ENCODE measurements at places on chromosomes 7 and 10. TPM values are rescaled to one million over a fixed set of nuclear protein-coding genes. Genes with fewer than 3 reads are reported as not detected.

- no peak for DNase-seq
Observed at GRCh38 chr10:96650958-96651357, 64.1 kb upstream of the TM9SF3 start.

- peak; percentile 19 for DNase-seq
Observed at GRCh38 chr10:117360994-117361667, 14.1 kb downstream of the PDZD8 start.

The NPY gene
- total RNA-seq: not detected

- DNase-seq: no peak
Observed at GRCh38 chr7:116037401-116037800, 6.8 kb upstream of the TFEC start.

The CYP3A7 gene
- total RNA-seq: not detected

The LRRC4 gene
- total RNA-seq: under 0.01 TPM

- DNase-seq: no peak
Observed at GRCh38 chr10:46543466-46544377, 12.7 kb downstream of the GPRIN2 start.

DNA sequence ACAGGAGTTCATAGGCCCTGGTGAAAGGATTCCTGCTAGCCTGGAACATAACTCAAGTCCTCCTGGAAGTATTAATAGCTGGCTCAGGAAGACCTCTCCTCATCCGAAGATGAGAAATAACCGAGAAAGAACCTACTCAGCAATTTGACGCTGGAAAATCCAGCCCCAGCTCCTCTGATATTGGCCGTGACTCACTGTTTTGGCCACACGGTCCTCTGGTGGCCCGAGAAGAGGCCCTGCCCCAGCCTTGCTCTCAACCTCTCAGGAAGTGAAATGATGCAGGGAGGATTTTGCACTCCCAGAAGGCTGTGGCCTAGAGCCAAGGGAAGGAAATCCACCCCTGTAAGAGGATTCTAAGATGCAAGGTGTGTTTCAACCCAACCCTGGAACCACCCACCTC is 121.6 kb downstream of the MTPAP start:
- no peak for DNase-seq

- DNase-seq: no peak
Observed at GRCh38 chr7:92057375-92057774, 76.9 kb downstream of the CYP51A1 start.

DNA sequence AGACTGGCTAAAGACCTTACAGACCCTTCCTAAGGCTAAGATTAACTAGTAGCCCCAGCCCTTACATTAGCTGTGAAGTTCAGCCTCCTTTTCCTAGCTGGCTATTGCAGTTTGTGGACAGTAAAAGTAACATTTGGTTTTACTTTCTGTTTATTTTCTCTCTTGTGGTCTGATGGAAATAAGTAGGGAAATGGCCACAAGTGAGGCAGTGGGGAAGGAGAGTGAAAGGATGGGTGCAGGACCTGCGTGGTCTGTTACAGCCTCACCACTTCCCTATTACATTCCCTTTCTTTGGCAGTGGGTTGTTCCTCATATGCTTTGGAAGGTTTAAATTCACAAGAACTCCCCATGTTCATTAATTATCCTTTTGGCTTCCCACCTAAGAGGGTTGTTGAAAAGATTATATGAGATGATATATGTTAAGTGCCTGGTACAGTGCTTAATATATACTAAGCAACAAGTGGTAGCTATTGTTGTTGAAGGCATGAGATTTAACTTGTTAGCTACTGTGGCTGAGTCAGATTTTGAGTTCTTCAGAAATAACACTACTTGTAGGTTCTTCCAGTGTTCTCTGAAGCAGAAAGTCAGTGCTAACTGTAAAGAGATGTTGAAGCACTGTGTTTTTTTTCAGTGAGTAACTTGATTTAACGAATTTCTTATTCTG is 181.7 kb downstream of the ST7 start:
- DNase-seq: peak; percentile 37

- no peak for DNase-seq
Observed at GRCh38 chr10:126893841-126894240, 11.4 kb upstream of the DOCK1 start.

- DNase-seq: peak; percentile 72
Observed at GRCh38 chr7:123633553-123633952, 22.1 kb upstream of the LMOD2 start.

DNA sequence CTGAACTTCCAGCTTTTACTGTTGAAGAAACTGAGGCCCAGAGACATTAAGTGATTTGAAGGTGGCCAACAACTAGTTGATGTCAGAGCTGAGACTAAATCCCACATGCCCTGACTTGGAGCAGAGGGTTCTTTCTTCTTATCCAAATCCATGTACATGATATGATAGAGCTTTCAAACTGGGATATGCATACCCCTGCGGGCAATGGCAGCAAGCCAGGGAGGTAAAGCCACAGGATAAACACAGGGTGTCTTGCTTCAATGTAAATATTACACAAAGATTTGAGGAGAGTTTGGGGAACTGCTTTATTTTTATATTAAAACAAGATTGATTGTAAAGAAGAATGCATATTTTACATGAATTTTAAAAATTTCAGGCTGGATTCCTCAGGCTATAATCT is 2.3 kb upstream of the LRRC72 start:
- no peak for DNase-seq

The NEUROD6 gene
- not detected for total RNA-seq

The ANXA11 gene
- total RNA-seq: 85.0 TPM

GRCh38 chr10:82468453-82468852 is 593.5 kb downstream of the NRG3 start:
- DNase-seq: no peak

The COL13A1 gene
- 3.5 TPM for total RNA-seq

DNA sequence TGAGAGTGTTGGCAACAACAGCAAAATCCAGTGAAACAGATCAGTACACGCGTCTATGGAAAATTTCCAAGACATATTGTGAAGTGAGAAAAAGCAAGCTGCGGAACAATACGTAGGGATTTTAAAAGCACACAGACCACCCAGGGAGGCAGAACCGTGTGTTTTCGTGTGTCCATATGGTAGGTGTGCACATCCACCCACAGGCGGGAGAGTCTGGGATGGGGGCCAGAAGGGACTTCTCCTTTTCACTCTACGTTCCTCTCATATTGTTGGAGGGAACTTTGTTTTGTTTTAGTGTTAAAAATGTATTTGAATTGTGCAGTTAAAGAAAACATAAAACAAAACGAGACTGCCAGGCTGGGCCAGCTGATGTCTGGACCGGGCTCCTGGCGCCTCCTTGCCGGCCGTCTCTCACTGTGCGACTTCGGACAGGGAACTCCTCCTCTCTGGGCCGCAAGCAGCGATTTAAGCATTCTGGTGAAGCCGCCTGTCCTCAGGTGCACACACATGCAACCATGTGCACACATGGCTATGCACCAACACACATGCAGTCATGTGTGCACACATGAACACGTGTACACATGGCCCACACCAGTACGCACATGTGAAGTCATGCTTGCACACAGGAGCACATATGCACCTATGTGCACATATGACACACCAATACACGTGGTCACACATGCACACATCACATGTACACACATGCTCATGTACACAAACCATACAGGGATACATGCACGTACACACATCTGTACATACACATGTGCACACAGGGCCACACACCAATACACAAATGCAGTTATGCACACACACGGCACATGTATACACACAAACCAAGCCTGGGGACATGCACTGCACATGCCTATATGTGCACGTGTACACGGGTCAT is 141.1 kb downstream of the ELFN1 start:
- peak; percentile 35 for DNase-seq

DNA sequence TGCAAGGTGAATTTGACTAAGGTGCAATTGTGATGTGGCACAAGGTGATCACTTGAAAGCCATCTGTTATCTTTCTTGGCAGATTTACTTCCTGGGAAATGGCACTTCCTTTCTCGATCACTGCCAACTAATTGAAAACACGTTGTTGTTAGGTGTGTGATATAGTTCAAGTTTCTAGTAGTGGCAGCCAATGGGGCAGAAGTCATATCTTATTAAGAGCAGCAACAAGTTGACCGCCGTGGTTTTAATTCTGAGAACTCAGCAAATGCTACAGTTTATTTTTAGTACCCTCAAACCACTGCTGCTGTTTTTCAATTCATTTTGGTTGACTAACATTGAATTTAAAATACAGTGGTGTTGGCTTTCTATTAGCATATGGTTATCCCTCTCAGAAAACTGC is 1.6 kb downstream of the CHN2 start:
- DNase-seq: no peak

GRCh38 chr10:102738692-102739121 is 5.0 kb upstream of the WBP1L start:
- DNase-seq: no peak

The ALKBH4 gene
- total RNA-seq: 19.6 TPM

GRCh38 chr10:77872151-77872946 is 54.2 kb downstream of the DLG5 start:
- peak; percentile 42 for DNase-seq

GRCh38 chr10:118107040-118107439 is 60.3 kb upstream of the RAB11FIP2 start:
- DNase-seq: no peak

- no peak for DNase-seq
Observed at GRCh38 chr7:158267742-158268435, 319.7 kb downstream of the PTPRN2 start.

- no peak for DNase-seq
Observed at GRCh38 chr7:34034728-34035127, 129.4 kb downstream of the BMPER start.

The SFTPA1 gene
- total RNA-seq: not detected

- DNase-seq: no peak
Observed at GRCh38 chr10:128630787-128631252, 504.6 kb upstream of the MKI67 start.

DNA sequence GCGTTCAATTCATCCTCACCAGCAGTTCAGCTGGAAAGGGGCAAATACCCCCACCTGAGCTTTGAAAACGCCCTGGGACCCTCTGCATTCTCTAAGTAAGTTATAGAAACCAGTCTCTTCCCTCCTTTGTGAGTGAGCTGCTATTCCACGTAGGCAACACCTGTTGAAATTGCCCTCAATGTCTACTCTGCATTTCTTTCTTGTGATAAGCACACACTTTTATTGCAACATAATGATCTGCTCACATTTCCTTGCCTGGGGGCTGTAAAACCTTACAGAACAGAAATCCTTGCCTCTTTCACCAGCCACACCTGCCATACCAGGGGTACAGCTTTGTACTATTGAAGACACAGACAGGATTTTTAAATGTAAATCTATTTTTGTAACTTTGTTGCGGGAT is 155.8 kb upstream of the LANCL2 start:
- DNase-seq: no peak

- no peak for DNase-seq
Observed at GRCh38 chr7:133409966-133410365, 157.1 kb downstream of the EXOC4 start.

The GLCCI1 gene
- 6.9 TPM for total RNA-seq

- DNase-seq: no peak
Observed at GRCh38 chr7:130444234-130444633, 3.4 kb upstream of the CEP41 start.

DNA sequence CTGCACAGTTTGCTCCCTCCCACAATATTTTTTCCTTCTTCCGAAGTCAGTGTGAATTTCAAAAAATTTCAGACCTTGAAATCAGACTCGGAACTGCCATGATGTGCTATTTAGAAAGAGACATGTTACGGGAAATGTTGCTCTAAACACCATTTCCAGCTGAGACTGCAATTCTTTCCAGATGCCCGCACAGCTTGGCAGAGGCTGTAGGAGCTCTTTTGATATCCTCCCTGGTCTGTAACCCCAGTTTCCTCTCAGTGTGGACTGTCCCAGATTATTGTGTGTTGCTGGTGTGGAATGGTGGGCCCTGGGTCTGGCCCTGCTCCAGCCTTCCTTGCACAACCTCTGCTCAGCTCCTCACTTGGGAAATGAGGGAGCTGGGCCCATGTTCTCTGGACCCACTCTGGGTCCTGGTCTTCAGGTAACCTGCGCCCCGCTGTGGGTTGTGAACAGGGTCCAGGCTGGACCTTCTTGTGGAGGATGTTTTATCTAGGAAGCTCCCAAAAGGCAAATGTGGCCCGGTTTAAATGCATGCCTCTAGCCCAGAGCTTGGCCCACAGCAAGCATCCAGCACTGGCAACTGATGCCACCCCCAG is 172.8 kb upstream of the CXCL12 start:
- no peak for DNase-seq

DNA sequence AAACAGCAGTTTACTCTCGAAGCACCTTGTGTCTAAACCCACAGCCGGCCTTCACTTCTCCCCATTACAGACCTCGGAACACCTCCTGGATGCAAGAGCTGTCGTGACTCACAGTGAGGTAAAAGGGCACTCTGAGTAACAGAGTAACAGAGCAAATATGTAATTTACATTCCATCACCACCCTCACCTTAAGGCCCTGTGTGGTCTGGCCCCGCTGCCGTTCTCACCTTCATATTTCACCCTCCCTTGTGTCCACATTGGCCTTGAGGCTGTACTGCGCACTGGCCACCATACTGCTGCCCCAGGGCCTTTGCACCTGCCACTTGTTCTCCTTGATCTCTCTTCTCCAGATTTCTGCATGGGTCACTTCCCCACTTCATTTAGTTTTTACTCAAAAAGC is 12.6 kb downstream of the FFAR4 start:
- no peak for DNase-seq

The CAMK2B gene
- total RNA-seq: under 0.01 TPM

- DNase-seq: no peak
Observed at GRCh38 chr7:93178213-93178612, 30.0 kb upstream of the SAMD9L start.

DNA sequence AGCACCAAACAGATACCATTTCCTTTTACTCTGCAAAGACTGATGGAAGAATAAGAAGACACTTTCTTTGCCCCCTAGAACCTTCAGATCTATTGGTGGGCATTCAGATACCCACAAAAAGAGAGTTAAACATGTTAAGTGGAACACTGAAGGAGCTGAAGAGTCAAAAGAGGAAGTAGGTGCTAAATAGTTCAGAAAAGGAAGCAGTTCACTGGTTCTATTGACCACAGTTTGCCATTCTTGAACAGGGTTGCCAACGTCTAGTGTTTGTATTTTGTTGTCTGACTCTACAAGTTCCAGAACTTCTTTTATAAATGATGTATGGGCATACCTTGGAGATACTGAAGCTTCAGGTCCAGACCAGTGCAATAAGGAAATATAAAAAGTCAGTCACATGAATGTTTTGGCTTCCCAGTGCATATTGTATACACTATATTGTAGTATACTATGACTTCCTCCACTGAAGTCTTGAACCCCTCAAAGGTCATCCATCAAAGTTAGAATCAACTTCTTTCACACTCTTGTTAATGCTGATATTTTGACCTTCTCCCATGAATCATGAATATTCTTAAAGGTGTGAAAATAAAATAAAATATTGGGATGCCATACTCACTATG is 47.5 kb upstream of the AGR3 start:
- no peak for DNase-seq

The MRLN gene
- total RNA-seq: not detected

DNA sequence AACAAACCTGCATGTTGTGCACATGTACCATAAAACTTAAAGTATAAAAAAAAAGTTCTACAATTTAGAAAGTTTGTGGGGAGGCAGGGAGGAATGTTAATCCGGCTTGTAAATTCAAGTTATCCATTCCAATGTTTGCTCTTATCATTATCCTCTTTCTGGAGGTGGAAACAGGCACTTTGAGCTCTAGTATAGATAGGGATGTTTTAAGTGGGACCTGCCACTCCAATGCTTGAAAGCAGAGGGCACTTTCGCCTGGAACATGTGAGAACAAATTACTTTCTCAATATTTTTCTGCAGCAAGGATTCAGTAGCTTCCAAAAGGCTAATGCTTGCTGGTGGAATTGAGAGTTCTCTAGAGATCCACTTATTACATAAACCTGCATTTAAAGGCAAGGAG is 45.6 kb downstream of the FEZF1 start:
- no peak for DNase-seq

The VWDE gene
- total RNA-seq: not detected

Measured in fibroblast of villous mesenchyme (primary cell).